Stimulated activated effector memory CD8-positive, alpha-beta T cell treated with anti-CD3 and anti-CD28 coated beads, Interleukin-12 subunit alpha, Interleukin-12 subunit beta, amount 100 ng/mL, for 72 hours (primary cell): ENCODE measurements at places on chromosomes 7 and 10.

GRCh38 chr10:100554902-100555301 lies 19.2 kb downstream of the HIF1AN start:
- no peak for DNase-seq

GRCh38 chr7:104267701-104268368 lies 60.0 kb upstream of the ORC5 start:
- no peak for DNase-seq

DNA sequence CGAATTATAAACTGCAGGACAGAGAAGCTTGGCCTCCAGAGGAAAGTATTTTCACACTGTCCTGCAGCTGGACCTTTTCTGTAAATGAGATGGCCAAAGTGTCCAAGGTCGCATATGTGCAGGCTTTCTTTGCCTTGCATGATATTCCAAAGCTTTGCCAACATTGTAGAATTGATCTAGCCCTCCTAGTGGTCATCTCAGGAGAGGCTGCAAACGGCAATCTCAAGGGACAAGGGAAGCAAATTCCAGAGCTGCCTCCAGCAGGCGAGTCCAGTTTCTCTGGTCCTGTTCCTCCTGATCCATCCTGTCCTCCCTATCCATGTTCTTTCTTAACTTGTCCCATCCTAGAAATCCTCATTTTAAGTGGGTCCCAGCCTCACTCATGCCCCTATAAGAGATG lies 373.4 kb upstream of the PCDH15 start:
- no peak for DNase-seq

GRCh38 chr10:43622038-43622437 lies 15.8 kb downstream of the ZNF485 start:
- no peak for DNase-seq

GRCh38 chr7:128036226-128036940 lies 5.1 kb upstream of the LRRC4 start:
- no peak for DNase-seq
